ENCODE measurements at places on chromosomes 1 and 21.

GRCh38 chr21:35367553-35367952 is 318.5 kb upstream of the RUNX1 start:
- no peak for DNase-seq

DNA sequence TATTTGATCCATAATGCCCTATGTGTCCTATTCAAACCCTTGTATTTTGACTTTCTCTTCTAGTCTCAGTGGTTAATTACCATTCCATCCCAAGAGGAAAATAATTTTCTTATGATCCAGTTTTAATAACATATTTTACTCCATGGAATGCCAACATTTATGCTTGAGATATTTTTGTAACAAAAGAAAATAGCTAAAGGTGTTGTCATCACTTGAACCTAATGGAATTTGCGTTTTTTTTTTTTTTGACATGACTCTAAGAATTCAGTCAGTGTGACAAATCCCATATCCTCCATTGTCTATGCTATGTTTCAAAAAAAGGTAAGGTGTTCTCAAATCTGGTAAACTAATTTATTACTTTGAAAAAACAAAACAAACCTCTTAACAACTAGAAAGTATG is 324.1 kb upstream of the ADAMTS5 start:
- no peak for DNase-seq

GRCh38 chr1:228988664-228989063 is 253.4 kb downstream of the RHOU start:
- no peak for DNase-seq

DNA sequence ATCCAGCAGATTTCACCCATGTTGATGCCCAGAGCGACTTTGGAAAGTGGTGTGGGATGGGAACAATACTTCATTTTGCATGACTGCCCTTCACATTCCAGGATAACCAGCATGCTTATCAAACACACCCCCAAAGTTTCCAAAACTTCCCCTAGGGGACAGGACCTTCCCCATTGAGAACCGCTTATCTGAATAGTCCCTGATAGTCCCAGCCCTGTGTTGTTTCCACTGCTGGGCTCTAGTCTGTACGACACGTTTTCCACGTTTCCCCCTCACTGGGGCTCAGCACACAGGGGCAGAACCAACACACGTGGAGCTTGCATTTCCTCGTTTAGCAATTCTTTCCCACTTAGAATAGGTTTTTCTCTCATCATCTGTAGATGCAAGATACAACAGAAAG is 61.0 kb downstream of the BACE2 start:
- DNase-seq = no peak

GRCh38 chr1:46166521-46167462 is 8.1 kb upstream of the TSPAN1 start:
- peak; percentile 5 for DNase-seq

DNA sequence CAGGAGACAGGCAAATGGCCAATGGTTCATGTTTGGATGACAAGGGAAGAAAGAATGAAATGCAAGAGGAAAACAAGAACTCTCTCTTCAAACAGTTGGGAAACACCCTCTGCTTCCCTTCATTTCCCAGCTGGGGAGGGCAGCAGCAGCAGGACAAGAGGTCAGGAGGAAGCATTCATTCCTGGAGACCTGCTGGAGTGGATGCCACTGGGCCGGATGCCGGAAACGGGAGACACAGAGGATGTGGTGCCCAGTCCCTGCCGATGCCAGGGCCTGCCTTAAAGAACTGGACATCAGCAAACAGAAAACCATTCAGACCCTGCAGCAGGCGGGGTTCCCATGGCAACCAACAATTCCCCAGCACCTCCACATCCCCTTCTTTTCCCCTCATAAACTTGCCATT is 102.3 kb upstream of the ZNF648 start:
- DNase-seq = no peak

DNA sequence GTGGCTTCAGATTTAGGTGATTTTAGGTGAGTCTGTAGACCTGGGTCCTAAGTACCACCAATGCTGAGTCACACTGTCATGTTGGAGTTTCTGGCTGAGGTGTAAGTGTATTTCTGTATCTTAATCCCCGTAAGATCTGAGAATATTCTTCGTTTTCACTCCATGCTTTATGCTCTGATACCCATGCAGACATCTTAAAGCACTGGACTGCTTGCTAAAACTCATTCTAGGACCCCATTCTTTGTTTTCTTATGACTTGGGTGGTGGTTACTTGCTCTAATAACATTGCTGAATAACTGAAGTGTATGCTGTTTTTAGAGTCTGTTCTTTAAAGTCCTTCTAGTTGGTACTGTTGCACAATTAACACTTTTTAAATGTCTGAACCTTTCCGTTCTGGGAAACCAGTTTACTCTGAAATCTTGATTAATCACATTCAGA is 36.6 kb downstream of the CDC42 start:
- no peak for DNase-seq

Data from activated T-helper 9 cell treated with anti-CD3 and anti-CD28 coated beads, Interleukin-2, amount 50 U/mL, for 16 hours (primary cell).